ENCODE measurements at places on chromosomes 16 and 17. TPM values are rescaled to one million over a fixed set of nuclear protein-coding genes. Genes with fewer than 3 reads are reported as not detected.

DNA sequence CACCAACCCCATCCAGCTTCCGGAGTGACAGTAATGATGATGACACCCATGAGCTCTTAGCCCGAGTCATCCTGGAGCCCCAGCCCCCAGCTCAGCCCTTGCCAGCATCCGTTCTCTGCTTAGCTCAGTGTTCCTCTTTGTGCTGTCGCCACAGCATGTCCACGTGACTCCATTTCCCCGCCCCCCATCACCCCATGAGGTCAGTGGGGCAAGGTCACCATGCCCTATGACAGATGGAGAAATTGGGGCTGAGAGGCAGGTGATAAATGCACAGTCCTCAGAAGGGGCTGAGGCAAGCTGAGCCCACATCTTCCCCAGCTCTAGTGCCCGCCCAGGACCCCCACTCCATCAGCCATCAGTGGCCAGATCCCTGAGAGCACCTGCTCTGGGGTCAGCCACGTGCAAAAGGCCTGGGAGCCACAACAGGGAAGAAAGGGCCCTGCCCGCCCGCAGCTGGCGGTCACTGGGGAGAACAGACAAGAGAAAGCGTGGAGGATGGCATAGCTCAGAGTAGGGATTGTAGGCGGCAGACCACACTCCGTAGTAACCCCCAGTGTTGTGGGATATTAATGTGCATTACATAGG lies 17.1 kb downstream of the ITGB4 start:
- DNase-seq, result no peak

- no peak for DNase-seq
Measured at GRCh38 chr17:66543526-66543925, 241.1 kb downstream of the PRKCA start.

- DNase-seq, result no peak
Measured at GRCh38 chr17:70750983-70751382, 581.7 kb downstream of the KCNJ2 start.

- no peak for DNase-seq
Measured at GRCh38 chr16:69201787-69202186, 14.8 kb downstream of the SNTB2 start.

The MILR1 gene
- polyA plus RNA-seq, result 2.9 TPM

Data from renal cortex interstitium (tissue), 15 donors.